GM10248 (cell line): ENCODE measurements at places on chromosomes 3 and 15.

GRCh38 chr15:47872869-47873432, 155.6 kb downstream of the SEMA6D start:
- no peak for DNase-seq

- DNase-seq: peak; percentile 25
These were observed at the start of gene ZNF502 for GRCh38 chr3:44712455-44713075. Gene ZNF502 (plus strand): TSS chr3:44712660. CDS start chr3:44720262, 7,602 bp downstream.

GRCh38 chr3:165279471-165279870, 83.3 kb upstream of the SLITRK3 start:
- DNase-seq: no peak

GRCh38 chr3:134956844-134957243, 161.8 kb downstream of the EPHB1 start:
- no peak for DNase-seq

DNA sequence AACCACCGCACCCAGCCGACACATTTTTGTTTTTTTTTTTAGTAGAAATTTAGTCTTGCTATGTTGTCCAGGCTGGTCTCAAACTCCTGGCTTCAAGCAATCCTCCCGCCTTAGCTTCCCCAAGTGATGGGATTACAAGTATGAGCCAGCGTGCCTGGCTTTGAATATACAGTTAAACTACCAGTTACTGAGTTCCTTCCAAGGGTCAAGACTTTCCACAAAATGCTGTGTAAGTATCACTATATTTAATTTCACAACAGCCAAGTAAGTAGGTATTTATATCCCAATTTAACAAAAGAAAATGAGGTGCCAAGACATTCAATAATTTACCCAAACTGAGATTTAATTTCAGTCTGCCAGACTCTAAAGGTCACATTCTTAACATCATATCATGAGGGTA, 181.3 kb upstream of the TMC3 start:
- DNase-seq: no peak

- DNase-seq: no peak
These were observed 82.4 kb downstream of the FBXL22 start for GRCh38 chr15:63679588-63679987.

DNA sequence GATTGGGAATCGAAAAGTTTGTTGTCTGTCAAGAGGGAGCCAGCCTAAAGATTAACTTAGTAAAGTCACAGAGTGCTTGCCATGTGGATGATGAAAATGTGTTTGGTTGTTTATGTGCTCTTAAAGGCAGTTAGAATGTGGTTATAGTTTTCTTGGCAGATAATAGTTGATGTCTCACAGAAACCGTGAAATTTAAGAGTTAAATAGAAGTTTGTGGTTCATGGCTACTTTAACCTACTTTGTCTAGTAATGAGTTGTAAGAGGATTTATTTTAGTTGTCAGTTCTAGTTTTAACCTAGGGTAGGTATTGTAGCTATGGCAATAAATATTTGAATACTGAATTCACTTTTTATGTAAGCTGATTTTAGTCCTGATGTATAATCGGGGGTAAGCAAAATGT, 36.4 kb upstream of the EIF3J start:
- no peak for DNase-seq

DNA sequence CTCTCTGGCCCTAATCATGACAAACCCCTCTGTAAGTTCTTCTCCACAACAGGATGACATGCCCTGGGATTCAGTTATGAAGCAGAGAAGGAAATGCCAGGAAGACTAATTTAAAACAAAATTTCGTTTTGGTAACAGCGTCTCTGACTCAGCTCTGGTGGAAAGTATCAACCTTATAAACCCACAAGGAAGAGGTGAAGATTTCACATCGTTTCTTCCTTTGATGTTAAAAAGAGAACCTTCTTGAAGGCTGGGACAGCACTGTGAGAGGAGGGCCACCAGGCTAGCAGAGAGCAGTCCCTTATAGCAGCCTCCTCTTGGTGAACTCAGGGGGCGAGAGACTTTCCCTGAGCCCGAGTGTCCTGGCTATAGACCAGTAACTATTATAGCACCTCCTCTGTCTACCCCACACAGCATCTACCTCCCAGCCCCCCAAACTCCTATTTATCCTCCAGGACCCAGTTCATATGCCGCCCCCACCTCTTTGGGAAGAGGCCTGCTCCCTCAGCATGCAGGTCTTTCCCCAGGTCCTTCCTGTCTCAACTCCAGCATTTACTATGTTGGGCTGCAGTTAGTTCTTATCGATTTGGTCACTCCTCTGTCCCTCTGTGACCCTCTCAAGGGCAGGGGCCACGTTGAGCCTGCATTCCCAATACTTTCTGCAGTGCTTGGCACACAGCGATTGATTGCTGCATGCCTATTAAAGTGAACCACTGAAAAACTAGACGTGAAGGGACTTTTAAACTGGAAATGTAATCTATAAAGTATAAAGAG, 321.5 kb upstream of the ICE2 start:
- DNase-seq: peak; percentile 22

DNA sequence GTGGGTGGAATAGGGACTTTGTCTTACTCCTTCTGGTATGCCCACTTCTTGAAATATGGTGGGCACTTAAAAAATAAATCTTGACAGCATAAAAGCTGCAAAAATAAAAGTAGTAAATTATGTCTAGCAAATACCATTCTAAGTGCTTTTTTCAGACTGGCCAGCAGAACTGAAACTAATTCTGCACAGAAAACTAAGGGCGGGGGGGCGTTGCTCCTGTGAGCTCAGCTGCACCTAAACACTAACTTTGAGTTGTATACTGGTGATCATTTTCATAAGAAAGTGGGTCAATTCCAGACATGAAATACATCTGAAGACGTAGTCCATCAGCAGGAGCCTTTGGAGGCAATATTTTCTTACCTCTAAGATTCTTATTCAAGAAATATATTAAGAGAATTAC, 114.8 kb downstream of the WDR76 start:
- peak; percentile 55 for DNase-seq

DNA sequence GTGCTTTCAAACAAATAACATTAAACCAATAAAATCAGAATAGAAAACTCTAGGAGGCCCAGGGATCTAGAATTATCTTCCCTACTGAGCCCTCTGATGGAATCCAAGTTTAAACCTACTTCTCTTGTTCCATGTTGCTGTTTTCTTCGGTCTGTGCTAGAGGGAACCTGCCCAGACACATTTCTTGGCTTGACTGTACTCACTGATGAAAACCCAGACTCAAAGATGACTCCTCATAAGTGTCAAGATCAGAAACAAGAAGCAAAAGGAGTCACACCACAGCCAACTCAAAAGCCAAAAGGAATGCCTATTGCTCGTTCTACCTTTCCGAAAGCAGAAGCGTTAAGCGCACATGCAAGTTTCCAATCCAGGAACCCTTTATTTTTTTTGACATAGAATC, 31.6 kb downstream of the SCAP start:
- DNase-seq: no peak

DNA sequence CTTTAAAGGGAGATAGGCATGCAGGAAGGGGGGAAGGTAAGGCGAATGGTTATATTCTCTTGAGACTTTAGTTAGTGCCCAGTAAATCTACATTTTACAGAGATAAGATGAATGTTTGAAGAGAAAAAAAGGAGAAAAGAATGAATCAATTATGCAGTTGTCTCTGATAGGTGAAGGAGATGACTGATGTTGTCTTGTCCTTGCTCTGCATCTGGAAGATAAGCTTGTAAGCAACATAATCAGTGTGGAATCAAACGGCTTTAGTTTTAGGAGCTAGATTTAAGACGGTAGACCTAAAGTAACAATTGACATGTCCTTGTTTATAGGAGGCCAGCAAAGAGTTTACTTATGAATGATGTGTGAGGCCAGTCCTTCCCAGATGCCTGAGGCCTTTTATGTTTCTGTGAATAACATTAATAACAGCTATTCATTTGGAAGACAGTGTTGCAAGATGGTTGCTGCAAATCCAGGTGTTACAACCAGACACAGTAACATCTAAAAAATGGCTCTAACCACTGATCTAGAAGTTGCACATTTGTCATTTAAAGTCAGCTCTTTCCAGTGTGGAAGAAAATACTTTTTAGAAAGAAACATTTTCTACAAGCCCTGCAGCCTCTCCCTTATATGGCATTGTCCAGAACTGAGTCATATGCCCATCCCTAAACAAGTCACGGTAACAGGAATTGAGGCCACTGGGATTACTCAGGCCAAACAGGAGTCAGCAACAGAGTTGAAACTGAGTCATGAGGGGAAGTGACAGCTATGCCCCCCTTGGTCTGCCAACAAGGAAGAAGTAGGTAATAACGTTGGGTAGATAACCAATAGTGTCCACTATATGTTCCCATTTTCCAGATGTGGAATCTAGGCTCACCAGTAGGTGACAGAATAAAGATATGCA, 77.5 kb upstream of the FBN1 start:
- no peak for DNase-seq

DNA sequence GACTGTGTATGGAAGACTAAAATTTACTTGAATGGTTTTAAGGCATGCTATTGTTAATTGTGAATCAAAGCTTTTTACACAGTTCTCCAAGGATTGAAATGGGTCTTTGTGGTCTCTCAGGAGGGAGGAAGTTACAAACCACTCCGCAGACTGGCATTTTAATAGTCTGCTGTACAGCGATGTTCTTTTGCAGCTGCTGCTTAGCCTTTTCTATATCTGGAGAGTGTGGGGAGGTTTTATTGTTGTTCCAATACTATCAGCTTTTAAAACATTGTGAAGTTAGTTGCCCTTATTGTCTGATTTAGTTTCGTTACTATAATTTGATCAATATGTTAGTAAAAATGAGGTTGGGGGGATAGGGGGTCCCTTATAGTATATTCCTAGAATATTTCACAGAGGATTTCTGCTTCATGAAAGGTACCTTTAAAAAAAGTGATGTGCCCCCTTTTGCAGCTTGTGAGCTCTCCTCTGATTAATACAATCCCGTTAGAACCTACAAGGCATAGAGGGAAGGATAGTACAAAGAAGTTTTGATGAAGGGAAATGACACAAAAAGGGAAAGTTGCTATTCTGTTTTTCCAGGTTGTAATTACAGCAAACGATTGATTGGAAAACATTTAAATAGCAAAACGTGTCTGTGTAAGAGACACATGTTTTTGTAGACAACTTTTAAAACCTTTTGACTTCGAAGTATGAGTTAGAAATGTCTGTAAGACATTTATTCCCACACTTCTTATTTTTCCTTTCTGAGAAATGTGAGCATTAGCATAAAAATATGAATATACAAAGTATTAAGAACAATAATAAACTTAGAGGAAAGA, 158.3 kb upstream of the CGNL1 start:
- DNase-seq: no peak

- no peak for DNase-seq
These were observed 54.5 kb downstream of the CPN2 start for GRCh38 chr3:194296454-194297263.

DNA sequence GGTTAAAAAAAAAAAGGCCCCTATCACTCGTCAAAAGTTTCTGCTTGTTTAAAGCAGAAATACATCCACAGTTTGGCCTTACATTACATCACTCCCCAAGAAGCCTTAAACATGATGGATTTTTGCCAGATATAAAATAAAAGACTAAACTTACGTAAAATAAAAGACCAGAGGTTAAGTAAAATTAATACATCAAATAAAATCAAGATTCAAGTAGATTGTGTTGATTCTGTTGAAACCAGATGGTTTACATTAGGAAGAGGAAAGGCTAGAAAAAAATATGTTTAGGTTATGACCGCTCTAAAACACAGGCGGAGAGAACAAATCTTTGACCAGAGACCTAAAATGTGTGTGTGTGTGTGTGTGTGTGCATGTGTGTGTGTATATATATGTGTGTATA, 104.1 kb downstream of the DUT start:
- DNase-seq: no peak

GRCh38 chr3:68483041-68483440, 449.3 kb downstream of the TAFA4 start:
- DNase-seq: no peak

DNA sequence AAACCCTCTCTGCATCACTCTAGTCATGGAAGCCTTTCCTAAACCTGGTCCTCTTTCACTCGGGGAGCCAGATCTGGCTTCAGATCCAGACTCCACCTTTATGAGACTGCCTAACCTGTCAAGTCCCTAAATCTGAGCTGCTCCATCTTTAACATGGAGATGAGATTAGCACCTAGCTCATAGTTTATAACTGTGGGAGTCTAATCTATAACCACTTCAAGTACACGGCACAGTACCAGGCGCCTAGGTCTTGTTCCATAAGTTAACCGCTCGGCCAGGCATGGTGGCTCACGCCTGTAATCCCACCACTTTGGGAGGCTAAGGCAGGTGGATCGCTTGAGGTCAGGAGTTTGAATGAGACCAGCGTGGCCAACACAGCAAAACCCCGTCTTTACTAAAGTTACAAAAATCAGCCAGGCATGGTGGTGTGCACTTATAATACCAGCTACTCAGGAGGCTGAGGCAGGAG, 30.3 kb downstream of the TPM1 start:
- no peak for DNase-seq

DNA sequence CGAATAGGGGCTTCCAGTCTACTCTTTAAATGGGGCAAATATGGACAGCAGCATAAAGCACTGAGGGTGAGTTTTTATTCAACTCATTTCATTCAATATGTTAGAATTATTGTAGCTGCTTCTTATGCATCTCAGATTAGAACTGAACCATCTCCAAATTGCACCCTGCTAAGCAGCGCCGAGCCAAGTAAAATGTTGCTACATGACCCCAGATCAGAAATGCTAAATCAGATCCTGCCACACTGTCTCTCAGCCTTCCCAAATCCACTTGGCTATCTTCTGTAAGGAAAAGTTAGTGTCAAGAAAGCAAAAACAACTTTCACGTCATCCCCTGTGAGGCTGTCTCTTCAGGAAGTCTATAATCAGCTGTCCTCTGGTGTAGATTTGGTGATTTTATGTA, 293.2 kb downstream of the CNTN4 start:
- DNase-seq: no peak

DNA sequence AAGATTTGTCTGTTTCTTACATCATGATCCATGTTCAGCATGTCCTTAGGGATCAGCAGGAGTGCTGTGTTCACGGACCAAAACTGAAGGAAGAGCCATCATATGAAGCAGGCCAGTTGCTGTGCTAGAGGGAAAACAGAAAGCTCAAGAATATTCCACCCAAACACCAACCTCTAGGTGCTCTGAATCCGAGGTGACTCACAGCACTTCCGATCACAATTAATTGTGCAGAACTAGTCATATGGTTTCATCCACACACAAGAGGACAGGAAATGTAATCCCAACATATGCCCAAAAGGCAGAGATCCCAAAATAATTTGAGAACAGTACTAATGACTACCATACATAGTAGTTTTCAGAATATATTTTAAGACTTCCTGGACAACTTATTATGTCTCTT, 257.9 kb upstream of the KCNH8 start:
- no peak for DNase-seq

- DNase-seq: no peak
These were observed 55.0 kb upstream of the EPHB3 start for GRCh38 chr3:184506561-184506991.

DNA sequence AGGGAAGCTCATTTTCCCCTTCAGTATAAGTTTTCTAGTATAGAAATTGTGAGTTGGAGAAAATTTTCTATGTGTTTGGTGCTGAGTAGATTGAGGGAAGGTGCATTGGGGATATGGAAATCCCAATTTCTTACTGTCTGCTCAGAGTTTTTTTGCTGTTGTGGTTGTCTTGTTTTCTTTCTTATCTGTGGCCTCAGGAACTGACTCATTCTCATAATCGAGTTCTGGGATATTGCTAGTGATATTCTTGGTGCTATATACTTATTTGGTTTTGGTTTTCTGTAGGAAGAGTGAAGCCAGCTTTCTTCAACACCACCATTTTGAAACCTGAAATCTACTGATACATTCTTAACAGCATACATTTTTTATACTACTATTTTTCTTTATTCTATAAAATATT, 869.2 kb downstream of the DIPK2A start:
- DNase-seq: no peak
